ENCODE measurements at places on chromosomes 4 and X. TPM values are rescaled to one million over a fixed set of nuclear protein-coding genes. Genes with fewer than 3 reads are reported as not detected.

Gene CENPVL3
- not detected for total RNA-seq

DNA sequence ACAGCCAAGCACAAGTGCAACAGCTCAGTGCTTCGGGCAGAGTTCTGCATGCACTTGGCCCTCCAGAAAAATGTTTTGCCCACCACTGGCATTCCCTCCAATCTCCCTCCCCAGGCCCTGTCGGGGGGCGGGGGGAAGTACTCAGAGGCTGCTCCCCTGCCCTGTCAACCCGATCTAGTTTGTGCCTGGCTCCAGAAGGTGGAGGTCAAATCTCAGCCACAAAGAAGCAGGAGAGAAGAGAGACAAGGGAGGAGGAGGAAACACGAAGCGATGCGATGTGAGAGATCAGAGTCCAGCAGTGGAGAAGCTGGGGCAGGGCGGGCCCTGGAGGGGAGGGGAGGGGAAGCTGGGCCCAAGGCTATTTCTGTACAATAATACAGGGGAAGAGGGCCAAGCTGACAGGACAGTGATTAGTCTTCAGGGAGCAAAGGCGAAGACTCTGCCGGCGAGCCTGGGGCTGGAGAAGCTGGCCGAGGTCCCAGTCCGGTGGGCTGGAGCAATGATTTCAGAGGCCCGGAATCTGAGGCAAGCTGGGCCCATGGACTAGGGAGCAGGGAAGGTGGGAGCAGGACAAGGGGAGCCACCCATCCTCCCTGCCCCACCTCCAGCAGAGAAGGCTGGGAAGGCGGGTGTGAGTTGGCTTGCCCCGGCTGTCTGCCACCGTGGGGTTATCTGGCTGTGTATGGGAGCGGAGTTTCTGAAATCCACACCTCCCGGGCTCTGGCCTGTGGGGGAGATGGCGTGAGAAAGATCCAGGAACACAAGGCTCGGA, 167.1 kb downstream of the EFNB1 start:
- DNase-seq: no peak

DNA sequence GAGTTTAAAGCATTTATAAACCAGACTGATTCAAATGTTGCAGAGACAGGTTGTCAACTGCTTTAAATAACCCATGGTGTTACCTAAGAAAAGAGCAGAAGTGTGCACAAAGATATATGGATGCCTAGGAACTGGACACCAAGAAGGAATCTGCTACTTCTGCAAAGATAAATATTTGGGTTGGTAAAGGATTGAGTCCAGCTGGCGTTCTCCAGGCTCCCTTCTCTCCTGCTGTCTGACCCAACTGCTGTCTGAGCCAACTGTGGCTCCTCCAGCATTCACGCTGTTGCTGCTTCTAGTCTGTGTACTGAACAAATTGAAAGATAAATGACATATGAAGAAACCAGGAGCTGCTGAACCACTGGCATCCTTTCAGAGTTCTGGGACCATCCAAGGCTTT, 1167.8 kb upstream of the PRKX start:
- DNase-seq: no peak

Gene CSAG3
- total RNA-seq: not detected

DNA sequence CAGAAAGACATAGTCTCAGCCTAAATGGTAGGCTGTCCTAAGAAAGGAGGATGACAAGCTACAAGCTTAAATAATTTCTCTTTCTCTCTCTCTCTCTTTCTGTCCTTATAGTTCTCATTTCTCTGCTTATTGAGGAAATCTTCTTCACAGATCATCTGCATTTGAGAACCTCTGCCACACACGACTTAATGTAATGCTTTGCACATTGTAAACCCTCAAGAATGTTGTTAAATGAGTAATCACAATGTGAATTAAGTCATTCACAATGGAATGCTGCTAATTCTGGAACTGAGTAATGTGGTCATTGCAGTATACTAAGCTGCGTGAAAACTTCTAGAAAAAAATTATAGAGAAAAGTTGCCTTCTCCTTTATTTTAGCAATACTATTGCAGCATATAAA, 508.9 kb upstream of the FTHL17 start:
- DNase-seq: no peak

GRCh38 chr4:105184316-105184980, 37.8 kb downstream of the TET2 start:
- no peak for DNase-seq

DNA sequence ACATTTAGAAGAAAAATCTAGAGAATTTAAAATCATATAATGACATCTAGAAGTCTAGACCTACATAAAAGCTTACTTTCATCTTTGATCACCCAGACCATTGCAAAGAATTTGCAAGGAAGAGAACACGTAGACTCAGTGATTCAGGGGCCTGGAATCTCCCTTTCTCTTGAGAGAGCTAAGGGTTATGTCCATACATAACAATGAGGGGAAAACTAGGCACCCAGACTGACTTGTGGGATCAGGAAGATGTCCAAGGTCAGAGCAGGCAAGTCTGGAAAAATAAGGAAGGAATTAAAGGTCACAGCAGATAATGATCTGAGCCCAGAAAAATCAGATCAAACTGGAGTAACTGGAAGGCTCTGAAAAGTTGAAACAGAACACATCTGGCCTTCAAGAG, 198.4 kb upstream of the SFRP2 start:
- DNase-seq: no peak

- DNase-seq: peak; percentile 22
Measured at GRCh38 chrX:110671068-110671803, 124.4 kb downstream of the CHRDL1 start.

GRCh38 chr4:189912170-189912569, 28.5 kb upstream of the FRG1 start:
- peak; percentile 1 for DNase-seq

- peak; percentile 87 for DNase-seq
Measured at GRCh38 chrX:75155827-75156525, at the start of gene ABCB7. TSS of gene ABCB7 (minus strand) at chrX:75156283. CDS start at chrX:75156272, 11 bp downstream.

Gene DNAAF6
- not detected for total RNA-seq

DNA sequence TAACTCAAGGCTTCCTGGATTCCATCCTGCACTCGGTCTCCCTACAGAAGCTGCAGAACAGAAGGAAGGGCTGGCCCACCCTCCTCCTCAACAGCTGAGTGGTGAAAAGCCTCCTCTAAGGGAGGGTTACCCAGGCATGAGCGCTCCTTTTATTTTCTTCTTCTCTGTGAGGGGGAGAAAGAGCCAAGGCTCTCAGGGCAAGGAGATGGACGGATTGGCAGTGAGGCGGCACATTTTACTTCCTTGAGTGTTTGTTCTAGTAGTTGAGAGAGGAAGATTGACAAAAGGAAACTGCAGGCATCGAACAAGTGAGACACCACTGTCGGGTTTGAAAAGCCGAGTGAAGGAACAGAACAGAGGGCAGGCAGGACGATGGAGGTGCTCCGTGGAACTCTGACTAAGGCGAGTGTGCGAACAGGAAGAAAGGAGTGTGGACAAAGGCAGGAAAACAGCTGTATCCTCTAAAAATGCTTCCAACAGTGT, 38.4 kb upstream of the STS start:
- peak; percentile 62 for DNase-seq

Gene FAM184B
- 0.02 TPM for total RNA-seq

GRCh38 chr4:1866189-1866661, 5.0 kb upstream of the NSD2 start:
- no peak for DNase-seq

- no peak for DNase-seq
Measured at GRCh38 chrX:44439242-44439794, 95.8 kb upstream of the EFHC2 start.

DNA sequence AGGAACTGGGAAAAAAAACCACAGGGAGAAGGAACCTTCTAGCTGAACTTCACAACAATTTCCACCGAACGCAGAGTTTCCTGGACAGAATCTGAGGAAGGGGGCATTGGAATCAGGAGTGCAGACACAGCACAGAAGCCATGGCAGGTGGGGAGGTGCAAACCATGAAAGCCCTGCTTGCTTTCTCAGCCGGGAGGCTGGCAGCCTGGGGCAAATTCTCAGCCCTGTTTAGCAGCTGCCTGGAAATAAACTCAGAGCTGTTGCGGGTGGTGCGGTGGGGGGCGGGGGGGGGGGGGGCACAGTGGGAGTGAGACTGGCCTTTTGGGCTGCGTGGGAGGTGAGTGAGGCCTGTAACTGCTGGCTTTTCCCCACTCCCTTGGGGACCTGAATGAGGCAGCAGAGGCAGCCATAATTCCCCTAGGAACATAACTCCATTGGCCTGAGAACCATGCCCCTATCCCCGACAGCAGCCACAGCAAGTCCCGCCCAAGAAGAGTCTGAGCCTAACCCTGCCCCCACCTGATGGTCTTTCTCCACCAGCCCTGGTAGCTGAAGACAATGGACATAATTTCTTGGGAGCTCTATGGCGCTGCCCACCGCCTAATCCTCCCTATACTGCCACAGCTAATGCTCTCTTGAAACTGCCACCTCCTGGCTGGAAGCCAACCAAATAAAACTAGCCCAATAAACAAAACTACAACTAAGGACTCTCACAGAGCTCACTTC, 176.3 kb downstream of the FAM13A start:
- DNase-seq: peak; percentile 89
